T-helper 2 cell (primary cell): ENCODE measurements at places on chromosomes 7 and 10.
A peak's percentile ranks its signal among the peaks of the same experiment; 100 is the strongest.

GRCh38 chr10:31704195-31704594, 224.4 kb downstream of the ARHGAP12 start:
- DNase-seq = no peak

DNA sequence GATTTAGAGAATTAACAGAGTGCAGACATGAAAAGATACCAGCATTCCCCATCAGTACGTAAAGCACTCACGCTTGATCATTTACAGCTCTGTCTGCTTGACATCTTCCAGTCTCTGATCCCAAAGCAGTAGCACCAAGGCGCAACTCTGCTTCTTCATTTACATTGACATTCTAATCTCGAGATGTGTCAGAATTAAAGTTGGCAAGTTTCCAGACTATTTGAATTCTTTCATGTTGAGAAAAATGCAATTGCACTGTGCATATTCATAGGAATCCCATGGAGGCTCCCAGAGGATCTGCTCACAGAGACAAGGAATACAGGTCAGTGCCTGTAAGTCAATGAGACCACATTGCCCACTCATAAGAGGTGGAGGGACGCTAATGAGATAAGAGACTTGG, 183.9 kb downstream of the LRRN3 start:
- no peak for DNase-seq

DNA sequence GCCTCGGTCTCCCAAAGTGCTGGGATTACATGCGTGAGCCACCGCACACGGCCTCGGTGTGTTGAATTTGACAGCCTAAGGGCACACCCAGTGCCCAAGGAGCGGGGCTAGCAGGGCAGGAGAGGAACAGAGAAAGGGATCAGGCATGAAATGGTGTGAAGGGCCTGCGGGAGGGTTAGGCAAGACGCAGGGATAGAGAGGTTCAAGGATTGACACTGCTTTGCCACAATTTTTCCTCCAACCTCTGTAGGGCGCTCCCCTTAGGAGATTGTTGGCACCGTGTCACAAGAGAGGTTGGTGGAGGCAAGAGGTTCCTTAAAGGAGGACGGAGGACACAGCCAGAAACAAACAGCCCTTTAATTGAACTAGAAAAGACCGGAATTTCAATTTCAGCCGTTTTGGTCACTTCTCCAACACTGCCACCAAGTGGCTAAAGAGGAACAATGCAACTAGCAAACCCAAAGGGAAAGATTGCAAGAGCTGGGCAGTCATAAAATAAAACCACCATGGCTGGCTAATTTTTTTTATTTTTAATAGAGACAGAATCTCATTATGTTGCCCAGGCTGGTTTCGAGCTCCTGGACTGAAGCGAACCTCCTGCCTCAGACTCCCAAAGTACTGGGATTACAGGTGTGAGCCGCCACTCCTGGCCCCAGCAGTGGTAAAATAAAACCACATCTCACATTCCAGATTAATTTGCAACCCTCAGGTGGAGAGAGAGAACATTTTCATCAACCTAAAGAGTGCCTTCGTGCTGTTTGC, 6.9 kb upstream of the CREB3L2 start:
- DNase-seq = no peak

DNA sequence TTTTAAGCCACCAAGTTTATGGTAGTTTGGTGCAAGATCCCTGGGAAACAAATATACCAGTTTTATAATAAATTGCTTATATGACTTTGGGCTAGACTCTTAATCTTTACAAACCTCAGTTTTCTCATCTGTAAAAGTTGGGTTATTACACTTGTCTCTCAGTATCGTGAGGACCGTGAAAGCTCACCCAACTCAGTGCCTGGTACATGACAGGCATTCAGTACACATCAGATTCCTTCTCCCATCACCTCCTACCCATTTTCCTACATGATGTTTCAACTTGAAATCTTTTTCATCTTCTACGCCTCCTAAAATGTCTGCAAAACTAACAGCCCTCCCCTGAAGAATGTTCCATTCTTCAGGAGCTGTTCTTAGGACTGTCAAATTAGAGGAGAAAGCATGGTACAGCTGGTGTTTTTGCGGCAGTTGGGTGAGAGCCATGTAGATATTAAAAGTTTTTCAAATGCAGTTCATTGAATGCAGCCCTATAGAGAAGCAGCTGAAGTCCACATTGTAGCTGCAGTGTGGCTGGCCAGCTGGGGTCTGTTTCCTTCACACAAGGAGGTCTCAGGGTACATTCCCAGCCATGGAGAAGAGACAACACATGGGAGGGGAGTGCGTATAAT, 812.8 kb downstream of the LRMDA start:
- DNase-seq = no peak

DNA sequence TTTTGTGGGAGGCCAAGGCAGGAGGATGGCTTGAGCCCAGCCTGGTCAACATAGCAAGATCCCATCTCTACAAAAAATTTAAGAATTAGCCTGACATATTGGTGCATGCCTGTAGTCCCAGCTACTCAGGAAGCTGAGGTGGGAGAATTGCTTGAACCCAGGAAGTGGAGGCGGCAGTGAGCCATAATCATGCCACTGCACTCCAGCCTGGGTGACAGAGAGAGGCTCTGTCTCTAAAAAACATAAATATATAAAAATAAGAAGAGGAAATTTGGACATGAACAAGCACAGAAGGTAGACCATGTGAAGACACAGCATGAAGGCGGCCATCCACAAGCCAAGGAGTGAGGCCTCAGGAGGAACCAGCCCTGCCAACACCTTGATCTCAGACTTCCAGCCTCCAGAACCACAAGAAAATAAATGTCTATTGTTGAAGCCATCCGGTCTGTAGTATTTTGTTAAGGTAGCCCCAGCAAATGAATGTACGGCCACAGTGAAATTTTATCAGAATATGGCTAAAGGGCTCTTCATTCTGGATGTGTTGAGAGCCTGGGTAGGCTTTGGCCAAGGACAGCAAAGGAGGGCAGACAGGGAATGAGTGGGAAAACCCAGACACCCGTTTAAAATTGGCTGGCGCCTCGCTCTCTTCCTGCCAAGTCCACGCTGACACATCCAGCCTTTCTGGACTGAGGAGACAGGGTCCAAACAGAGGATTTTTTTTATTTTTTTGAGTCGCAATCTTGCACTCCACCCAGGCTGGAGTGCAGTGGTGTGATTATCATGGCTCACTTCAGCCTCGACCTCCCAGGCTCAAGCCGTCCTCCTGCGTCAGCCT, 12.9 kb upstream of the GRID2IP start:
- no peak for DNase-seq

- DNase-seq = no peak
Measured at GRCh38 chr7:32618987-32619386, 123.7 kb downstream of the AVL9 start.

GRCh38 chr7:44678101-44678470, 70.6 kb upstream of the ZMIZ2 start:
- DNase-seq = no peak

DNA sequence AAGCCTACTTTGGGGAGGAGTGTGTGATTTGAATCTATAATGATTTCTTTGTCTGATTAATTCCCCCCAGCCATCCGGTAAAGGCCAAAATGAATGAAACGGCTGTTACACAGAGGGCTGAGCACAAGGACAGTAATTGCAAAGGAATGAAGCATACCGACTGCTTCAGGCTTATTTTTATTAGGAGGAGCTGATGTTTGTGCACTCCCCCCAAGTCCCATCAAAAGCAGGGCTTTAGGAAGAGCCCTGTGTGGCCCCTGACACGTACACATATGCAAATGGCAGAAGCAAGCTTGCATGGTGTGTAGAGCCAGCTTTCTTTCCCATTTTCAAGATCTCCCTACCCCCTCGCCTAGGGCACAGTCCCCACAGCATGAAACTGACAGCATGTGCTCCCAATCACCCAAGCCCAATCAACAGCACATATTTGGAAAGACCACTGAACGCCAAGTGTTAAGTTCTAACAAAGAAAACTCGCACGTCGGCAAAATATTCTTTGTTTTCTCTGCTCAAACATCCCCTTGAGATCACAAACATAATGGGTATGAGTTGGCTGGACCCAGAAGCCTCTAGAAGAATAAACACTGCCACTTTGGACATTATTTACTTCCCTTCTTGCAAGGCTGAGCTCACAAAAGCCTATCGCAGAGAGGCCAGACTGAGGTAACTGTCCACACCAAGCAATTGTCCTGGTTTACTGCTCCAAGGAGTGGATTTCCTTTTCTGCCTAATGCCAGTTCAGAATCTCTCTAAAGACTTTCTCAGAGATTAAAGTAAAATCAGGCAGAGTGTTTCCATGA, 143.0 kb downstream of the CUBN start:
- DNase-seq = no peak

DNA sequence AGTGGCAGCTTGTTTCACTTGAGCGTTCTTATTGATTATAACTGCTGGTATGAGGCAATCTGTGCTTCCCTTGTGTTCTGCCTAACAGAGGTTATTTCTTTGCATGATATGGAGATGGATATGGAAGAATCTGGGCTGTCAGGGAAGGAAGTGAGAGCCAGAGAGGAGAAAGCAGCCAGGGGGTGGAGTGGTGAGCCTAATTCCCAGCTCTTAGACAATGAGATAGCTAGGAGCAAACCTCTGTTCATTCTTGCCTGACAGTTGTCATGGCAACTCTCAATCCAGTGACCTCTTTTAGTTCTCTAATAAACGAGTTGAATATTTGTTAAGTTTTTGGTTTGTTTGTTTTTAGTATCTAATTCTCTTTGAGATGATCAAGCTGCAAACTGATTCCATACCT, 214.3 kb downstream of the NRG3 start:
- DNase-seq = no peak

DNA sequence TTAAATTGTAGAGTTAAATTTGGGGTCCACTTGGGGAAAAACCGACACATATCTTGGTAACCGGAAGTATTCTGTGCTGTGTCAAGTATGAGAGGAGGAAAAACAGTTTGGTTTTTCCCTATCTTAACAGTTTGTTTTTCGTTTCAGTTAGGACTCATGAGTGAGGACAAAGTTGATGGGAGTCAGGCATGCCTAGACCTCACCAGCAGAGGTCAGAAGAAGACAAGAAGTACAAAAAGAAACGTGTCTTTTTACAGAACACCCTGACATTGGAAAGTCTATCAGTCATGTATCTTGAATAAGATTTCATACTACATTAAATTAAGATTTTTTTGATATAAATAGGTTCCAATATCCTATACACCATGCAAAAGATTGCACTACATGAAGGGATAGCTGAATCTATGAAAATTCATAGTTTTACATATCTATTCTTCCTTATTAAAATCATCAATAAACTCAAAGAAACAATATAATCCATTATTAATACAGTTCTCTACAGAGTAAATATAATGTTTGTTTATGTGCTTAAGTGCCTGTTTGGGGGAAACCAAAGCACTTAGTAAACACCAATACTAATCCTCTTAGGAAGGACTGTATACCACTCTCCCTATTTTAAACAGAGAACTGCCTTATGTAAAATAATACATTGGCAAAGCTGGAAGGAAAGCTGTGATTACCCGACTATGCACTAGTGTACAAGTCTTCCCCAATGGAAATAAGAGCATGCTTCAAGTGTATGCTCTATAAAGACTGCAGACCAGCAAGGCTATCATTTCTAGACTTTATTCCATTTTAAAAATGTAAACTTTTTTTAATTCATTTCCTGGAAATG, 95.6 kb downstream of the USP6NL start:
- peak; percentile 9 for DNase-seq

GRCh38 chr10:98457721-98458120, 11.0 kb upstream of the HPS1 start:
- DNase-seq = no peak
